ENCODE measurements at places on chromosomes 6 and 20.

DNA sequence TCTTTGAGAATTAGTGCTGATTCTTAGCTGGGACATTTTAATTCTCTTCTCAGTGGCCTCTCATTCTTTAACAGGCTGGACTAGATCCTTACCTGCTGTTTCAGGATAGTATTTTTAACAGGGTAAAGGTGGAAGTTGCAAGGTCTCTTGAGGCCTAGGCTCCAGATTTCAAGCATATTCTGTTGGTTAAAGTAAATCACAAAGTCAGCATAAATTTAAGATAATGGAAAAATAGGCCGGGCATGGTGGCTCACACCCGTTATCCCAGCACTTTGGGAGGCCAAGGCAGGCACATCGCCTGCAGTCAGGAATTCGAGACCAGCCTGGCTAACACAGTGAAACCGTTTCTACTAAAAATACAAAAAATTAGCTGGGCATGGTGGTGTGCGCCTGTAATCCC lies 1149.0 kb downstream of the EPHA7 start:
- DNase-seq = no peak

DNA sequence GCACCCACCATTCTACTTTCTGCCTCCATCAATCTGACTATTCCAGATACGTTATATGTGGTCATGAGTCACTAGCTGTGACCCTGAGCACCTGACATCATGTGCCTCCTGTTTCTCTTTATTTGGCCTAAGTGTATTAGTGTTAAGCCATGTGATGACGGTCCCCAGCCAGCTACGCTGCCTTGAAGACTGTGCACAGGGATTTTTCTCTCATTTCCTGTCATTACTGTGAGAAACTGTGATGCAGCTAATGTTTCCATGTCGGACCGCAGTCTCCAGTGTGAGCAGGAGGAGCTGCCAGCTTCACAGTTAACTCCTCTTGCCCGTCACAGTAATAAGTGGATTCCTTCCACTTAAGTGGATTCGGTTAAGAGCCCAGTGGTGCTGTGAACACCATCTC lies 9.9 kb upstream of the SPATS1 start:
- no peak for DNase-seq

DNA sequence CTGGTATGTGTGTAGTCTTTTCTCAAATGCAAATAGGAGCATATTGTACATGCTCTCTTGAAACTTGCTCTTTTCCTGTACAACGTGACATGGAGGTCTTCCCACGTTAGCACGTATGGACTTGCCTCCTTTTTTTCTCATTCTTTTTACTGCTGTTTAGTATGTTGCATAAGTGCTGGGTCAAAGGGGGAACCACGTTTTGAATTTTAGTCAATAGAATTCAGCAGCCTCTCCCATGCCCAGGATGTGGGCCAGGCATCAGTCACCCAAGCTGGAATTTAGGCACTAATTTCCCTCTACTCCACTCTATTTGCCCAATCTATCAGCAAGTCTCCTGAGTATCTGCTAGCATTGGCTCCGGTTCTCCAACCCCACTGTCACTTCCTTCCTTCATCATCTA lies 41.5 kb upstream of the RNF24 start:
- no peak for DNase-seq

- no peak for DNase-seq
Measured at GRCh38 chr6:158184608-158185007, 16.5 kb downstream of the GTF2H5 start.

- DNase-seq = no peak
Measured at GRCh38 chr6:137588472-137588871, 94.3 kb upstream of the OLIG3 start.

Measured in activated CD4-positive, alpha-beta T cell treated with anti-CD3 and anti-CD28 coated beads, Interleukin-2, amount 50 U/mL, for 4 hours (primary cell).